ENCODE measurements at places on chromosomes 1 and 21.

GRCh38 chr1:178137238-178137637 lies 43.3 kb downstream of the RASAL2 start:
- no peak for DNase-seq

- DNase-seq = no peak
Observed at GRCh38 chr1:52713590-52713989, 12.7 kb upstream of the ZYG11B start.

- no peak for DNase-seq
Observed at GRCh38 chr1:39080831-39081270, 54.7 kb downstream of the NDUFS5 start.

DNA sequence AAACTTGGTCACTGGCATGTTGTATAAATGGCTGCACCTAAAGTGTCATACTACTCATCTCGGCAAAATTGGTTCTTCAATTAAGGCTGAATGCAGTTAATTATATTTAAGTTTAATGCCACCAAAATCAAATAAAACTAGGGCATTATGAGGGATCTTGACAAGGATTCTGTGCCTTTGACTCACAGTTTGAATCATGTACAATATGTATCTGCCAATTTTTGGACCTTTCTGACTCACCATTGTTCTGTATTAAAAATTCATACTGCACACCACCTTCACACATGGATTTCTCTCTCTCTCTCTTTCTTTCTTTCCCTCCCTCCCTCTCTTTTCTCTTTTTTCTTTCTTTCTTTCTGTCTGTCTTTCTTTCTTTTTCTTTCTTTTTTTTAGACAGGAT lies 14.1 kb upstream of the STXBP3 start:
- DNase-seq = no peak
